ENCODE measurements at places on chromosomes 1 and 21.

DNA sequence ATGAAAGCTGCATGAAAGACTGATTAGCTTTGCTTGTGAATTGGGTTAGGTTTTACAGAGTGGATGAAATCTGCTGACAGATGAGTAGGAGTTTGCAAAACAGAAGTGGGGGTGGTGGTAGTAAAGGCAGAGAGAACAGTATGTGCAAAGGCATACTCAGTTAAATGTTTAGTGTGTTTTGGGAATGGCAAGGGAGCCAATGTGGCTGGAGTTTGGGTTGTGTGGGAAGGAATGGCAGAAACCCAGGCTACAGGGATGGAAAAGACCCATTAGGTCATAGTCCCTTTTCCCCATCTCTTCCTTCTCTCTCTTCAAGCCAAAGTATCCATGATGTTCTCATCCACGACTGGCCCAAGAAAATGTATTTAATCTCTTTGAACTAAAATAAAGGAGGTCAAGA lies 362.2 kb upstream of the LYPLAL1 start:
- no peak for DNase-seq

DNA sequence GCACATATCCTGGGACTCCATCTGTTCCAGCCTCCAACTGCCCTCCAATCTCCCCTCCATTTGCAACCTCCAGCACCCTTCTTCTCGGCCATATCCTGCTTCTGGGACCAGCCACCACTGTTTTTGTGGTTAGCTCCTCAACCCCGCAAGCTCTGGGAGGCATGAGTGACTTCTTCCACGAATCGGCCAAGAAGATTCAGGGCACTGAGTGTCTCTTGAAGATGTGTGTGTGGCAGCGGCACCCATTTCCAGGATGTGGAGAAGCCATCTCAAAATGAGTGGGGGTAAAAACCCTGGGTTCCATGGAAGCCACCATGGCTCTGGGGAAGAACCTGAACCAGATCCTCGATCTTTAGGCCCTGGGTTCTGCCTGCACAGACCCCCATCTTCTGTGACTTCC lies 194.6 kb downstream of the SLC45A1 start:
- no peak for DNase-seq

- DNase-seq = no peak
Observed at GRCh38 chr1:42949312-42950115, 9.2 kb downstream of the SLC2A1 start.

DNA sequence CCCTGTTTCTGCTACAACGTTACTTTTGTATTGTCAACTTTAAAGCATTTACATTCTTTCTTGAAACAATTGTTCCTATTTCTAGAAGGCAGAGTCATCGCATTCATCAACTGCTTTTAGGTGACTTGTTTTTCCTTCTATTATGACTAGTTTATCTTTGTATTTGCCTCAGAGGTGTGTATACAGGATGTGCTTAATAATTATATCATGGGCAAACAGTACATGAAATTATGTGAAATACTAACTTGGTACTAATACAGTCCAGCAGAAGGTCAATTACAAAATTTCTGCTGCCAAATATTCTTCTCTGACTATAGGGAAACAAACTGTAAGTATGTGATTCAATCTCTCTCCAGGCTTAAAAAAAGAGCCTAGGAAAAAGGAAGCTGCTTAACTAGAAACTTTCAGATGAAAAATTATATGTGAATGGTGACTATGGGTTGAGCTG lies 101.6 kb downstream of the C4BPA start:
- no peak for DNase-seq

- no peak for DNase-seq
Observed at GRCh38 chr1:98668733-98669132, 7.2 kb downstream of the SNX7 start.

DNA sequence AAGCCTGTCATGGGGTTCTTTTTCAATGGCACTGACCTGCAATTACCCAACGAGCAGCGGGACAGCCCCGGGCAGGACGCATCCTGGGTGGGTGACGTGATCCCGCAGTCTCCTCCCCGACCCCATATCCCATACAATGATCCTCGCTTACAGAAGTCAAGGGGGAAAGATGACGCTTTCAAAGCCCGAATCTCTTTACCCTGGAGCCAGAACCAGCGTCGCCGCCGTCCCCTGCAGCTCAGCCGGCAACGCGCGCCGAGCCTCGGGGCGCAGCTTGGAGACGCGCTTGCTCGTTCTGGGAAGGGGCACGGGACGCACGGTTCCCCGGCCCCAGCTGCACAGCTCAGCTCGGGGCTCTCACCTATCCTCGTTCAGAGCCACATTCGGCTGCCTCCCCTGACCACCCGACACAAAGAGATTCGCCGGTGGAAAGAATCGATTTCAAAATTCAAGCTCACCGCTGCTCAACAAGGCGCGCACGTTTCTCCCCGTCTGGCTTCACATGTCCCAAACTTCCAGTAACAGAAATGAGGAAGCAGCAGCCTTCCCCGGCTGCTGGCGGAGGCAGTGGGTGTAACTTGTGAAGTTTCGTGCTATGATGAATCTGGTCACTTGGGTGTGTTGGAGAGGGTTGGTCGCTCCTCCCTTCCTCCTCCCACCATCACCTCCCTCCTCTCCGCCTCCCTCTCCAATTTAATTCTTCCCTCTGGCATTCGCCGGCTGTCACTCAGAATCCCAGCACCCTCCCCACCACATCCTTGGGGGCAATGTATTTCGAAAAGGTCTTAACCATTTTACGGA lies at the start of gene TIAM1:
TIAM1 (minus strand) TSS at position 582 of the 801 bp plus-strand sequence. CDS start 77,289 bp downstream, outside the sequence.
- DNase-seq = no peak

- no peak for DNase-seq
Observed at GRCh38 chr1:3630914-3631313, 6.1 kb downstream of the TPRG1L start.

DNA sequence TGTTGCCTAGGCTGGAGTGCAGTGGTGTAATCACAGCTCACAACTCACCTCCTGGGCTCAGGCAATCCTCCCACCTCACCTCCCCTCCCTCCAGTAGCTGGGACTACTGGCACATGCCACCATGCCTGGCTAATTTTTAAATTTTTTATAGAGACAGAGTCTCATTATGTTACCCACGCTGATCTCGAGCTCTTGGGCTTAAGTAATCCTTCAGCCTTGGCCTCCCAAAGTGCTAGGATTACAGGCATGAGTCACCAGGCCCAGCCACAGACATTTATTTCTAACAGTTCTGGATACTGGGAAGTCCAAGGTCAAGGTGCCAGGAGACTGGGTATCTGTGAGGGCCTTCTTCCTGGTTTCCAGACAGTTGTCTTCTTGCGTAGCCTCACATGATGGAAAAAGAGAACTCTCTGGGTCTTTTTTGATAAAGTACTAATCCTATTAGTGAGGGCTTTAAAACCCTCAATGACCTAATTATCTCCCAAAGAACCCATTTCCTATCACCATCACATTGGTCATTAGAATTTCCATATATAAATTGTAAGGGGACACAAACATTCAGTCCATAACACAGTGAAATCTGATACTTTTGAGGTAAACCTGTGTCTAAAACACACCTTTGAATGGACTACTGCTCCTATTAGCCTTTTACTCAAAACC lies 67.9 kb downstream of the PHACTR4 start:
- DNase-seq = no peak

- DNase-seq = no peak
Observed at GRCh38 chr1:145961425-145962156, 2.8 kb downstream of the ANKRD34A start.

DNA sequence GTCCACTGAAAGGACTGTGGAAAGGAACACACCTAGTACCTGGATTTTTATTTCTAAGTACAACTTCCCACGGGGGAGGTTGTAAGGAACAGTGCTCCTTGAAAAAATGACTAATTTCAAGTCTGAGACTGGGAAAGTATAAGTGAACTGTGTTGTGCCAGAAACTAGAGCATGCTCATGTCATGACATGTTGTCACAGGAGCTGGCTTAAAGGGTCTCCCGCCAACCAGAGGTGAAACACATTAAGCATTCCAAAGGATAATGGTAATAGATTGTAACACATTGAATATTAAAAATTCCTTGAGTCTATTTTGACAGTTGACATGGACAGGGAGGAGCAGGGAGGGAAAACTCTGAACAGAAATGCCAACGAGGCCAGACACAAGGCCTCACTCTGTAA lies 6.3 kb downstream of the ATP2B4 start:
- DNase-seq = no peak

DNA sequence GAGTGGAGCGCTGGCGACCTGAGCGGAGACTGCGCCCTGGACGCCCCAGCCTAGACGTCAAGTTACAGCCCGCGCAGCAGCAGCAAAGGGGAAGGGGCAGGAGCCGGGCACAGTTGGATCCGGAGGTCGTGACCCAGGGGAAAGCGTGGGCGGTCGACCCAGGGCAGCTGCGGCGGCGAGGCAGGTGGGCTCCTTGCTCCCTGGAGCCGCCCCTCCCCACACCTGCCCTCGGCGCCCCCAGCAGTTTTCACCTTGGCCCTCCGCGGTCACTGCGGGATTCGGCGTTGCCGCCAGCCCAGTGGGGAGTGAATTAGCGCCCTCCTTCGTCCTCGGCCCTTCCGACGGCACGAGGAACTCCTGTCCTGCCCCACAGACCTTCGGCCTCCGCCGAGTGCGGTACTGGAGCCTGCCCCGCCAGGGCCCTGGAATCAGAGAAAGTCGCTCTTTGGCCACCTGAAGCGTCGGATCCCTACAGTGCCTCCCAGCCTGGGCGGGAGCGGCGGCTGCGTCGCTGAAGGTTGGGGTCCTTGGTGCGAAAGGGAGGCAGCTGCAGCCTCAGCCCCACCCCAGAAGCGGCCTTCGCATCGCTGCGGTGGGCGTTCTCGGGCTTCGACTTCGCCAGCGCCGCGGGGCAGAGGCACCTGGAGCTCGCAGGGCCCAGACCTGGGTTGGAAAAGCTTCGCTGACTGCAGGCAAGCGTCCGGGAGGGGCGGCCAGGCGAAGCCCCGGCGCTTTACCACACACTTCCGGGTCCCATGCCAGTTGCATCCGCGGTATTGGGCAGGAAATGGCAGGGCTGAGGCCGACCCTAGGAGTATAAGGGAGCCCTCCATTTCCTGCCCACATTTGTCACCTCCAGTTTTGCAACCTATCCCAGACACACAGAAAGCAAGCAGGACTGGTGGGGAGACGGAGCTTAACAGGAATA lies 4.2 kb downstream of the TFAP2E start:
- peak; percentile 74 for DNase-seq

- DNase-seq = no peak
Observed at GRCh38 chr1:9836632-9836960, 12.8 kb upstream of the CLSTN1 start.

- DNase-seq = no peak
Observed at GRCh38 chr1:4402032-4402431, 252.4 kb upstream of the AJAP1 start.

- DNase-seq = no peak
Observed at GRCh38 chr21:45418301-45419071, 13.5 kb downstream of the COL18A1 start.

Measured in GM18507 (cell line).